Stromal cell of bone marrow (primary cell): ENCODE measurements at places on chromosomes 2 and 18.

- peak; percentile 95 for DNase-seq
Measured at GRCh38 chr2:85886590-85886989, 2.2 kb downstream of the ST3GAL5 start.

GRCh38 chr2:189454009-189454408, 12.7 kb downstream of the WDR75 start:
- DNase-seq = no peak

DNA sequence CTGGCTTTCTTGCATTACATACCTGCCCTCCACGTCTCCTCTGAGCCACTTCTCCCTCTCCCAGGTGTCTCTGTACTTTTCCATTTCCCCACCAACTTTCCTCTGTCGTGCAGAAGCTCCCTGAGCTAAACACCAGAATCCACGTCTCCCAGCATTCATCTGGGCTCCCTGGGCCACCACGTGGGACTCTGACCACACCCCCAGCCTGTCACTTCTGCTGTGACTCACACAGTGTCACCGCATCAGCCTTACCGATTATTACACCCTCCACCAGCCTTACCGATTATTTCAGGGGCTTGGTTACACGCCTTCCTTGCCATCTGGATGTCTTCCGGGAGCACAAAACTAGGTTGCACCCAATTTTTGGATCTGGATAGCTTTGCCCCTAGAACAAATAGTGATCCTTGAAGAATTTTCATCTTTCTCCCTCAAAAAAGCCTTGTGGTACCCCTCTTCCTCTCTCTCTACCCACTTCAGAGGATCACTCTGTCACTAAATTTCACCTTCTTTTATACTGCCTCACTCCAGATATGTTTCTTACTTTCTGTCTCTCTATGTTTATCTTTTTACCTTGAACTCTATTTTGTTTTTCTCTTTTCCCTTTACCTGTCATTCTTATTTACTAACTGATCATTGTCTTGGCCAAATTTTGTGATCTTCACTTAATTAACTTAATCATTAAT, 136.9 kb upstream of the CAB39 start:
- DNase-seq = no peak

DNA sequence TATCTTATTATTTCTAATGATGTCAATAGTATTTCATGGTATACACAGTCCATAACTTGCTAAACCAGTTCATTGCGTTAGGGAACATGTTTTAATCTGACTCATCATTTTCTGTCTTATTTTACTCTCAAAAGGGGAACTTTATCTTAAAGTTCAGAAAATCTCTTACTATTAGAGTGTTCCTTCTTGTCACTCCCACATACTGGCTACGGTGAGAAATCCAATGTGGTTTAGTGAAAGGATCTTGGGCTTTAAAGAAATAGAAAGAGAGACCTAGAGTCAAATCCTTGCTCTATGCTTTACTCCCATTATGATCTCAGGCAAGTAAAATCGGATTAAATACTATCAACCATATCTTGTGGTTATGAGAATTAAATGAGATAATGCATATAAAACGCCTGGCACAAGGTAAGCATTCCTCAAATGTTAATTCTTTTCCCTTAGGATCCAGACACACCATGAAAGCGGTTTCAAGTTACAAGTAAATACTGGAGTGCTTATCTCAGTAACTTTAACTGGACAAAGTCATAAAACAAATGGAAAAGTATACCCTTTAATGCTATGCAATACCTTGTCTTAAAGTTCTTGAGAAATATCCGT, 576.0 kb downstream of the ARHGAP15 start:
- no peak for DNase-seq

- DNase-seq = no peak
Measured at GRCh38 chr2:201631041-201631440, 12.3 kb downstream of the TMEM237 start.

DNA sequence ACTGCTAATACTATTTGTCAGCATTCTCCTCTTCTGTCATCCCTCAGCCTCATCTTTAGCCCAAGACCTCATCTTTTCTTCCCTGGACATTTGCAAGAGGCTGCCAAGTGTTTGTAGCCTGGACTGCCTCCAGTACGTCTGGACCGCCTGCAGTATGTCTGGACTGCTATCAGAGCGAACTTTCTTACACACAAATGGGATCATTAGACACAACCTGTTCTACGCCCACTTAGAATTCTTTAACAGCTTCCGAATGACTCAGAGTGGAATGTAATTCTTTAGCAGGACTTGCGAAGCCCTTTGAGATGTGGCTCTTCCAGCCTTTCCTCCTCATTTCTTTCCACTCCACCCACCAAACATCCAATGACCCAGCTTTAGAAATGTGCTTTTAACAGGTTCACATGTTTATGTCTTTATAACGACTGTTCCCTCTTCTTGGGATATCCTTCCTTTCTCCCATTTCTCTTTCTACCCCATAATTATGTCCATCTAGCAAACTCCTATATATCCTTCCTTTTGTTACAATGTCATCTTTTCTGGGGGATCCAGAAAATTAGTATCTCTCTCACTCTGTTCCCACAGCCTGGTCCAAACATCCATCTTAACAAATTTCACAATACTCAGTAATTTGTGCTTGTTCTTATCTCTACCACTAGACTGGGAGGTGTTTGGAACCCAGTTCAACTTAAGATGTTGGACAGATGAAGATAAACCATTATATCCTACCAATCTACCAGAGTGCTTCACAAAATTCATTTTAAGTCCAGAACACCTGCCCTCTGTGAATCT, 171.3 kb upstream of the PGAP1 start:
- DNase-seq = no peak

- peak; percentile 43 for DNase-seq
Measured at GRCh38 chr2:205754924-205755321, 72.6 kb downstream of the NRP2 start.

GRCh38 chr2:33665039-33665438, 65.9 kb upstream of the FAM98A start:
- no peak for DNase-seq
